SHP77 (cell line): ENCODE measurements at places on chromosomes 2 and 18.

DNA sequence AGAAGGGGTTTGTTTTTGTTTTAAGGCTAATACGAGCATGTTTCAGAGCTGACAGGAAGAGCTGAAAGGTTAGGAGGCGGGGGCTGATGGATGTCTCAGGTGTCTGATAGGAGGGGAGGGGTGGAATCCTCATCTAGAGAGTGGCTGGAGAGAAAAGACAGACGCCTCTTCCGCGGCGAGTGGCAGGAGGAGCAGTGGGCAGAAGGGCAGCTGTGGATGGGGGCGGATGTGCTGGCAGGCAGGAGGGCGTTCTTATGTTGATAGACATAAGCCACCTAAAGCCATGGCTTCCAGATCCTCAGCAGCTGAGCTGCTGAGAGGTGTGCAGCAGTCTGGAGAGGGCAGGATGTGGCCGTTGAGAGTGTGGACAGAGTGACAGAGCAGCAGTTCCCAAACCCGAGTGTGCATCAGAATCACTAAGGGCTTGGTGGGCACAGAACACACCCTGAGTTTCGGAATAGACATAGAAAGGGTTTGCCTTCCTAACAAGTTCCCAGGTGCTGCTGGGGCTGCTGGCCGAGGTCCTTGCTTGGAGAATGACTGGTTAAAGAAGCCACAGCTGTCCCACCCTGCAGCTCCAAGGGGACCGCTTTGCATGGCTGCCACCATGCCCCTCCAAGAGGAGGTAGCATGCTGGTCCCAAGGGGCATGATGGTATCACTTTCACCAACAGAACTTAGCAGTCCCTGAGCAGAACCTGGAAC, 3.0 kb upstream of the ITM2C start:
- peak; percentile 71 for DNase-seq

DNA sequence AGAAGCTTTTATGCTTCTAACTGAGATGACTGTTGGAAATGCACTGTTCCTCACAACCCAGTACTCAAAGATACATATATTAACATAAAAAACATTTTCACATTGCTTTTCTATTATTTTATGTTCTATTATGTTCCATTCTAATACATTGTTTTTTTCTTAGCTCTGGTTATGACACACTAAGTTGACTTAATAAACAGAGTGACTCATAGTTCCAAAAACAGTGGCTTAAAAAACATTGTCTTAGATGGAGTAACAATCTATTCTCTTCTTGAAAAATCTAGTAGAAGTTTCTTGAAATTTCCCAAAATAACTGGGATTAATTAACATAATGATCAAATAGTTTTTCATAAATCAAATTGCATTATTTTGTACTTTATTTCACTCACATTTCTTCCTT, 328.2 kb upstream of the LRATD1 start:
- DNase-seq = no peak

DNA sequence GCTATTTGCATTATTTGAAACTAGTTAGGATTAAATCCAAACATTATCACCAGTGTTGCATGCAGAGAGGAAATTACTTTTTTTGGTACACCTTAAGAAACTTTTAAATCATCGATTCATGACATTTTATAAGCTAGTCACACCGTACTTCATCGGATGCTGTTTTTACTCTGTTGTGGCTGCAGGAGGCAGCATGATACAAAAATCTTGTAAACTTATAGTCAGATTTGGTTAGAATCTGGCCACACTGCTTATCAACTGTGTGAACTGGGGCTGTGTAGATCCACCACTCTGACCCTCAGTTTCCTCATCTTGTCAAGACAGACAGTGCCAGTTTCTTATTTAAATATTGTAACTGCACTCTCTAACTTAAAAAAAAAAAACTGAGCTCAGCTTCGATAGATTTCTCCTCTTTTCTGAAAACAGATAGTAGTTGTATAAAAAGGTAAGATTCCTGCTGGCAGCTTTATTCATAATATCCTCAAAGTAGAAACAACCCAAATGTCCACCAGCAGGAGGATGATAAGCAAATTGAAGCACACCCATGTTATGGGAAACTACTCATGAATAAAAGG, 77.8 kb downstream of the RAPGEF4 start:
- no peak for DNase-seq

- no peak for DNase-seq
Observed at GRCh38 chr2:214088536-214088935, 322.3 kb upstream of the VWC2L start.

GRCh38 chr2:144304202-144304601, 215.7 kb downstream of the ZEB2 start:
- no peak for DNase-seq

GRCh38 chr2:196473617-196474016, 165.9 kb upstream of the CCDC150 start:
- no peak for DNase-seq

GRCh38 chr2:74893332-74893731, 59.4 kb downstream of the HK2 start:
- no peak for DNase-seq

DNA sequence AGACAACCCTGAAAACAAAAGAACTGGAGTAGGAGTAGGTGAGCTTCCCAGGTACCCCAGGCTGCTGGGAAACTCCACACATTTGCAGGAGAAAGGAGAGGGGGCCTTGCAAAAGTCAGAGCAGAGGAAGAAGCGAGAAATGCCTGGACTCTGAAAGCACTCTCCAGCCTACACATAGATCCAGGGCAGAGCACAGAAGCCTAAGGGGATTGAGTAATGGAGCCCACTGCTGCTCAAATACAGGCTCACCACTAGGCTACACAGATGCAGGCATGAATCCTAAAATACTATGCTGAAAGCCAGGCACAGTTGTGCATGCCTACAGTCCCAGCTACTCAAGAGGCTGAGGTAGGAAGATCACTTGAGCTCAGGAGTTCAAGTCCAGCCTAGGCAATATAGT, 33.4 kb downstream of the OSBPL1A start:
- no peak for DNase-seq

DNA sequence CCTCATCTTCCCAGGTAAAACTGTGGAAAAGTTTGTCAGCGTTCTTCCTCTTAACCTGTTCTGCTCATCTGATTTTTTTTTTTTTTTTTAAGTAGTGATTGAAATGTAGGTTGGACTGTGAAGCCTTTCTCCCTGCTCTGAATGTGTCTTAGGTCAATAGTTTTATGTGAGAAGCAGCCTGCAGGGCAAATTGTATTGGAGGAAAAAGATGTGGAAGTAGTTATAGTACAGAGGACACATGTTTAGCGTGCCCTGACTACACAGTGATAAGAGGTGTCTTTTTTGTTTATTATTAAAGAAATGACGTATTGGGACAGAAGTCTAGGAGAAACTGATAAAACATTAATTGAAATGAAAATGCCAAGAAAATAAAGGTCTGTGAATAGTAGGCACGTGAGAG, 1.5 kb downstream of the MTA3 start:
- no peak for DNase-seq
